HT-29 (cell line): ENCODE measurements at places on chromosomes 13 and 19. TPM values are rescaled to one million over a fixed set of nuclear protein-coding genes. Genes with fewer than 3 reads are reported as not detected.

DNA sequence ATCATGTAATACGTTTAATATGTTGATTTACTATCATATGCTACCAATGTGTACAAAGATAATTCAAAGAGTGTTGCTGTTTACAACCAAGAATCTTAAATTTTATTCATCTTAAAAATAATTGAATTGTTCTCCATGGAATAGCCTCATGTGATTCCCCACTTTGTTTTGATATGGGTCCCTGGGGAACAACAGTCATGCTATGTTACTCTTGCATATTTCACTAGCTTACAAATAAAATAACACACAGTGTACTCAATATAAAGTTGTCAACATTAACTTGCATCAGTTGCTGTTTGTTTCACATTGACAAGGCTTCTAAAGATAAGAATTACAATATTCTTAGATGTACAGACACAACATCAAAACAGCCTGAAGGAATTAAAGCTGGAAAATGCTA lies 2.3 kb downstream of the ENOX1 start:
- DNase-seq: no peak

DNA sequence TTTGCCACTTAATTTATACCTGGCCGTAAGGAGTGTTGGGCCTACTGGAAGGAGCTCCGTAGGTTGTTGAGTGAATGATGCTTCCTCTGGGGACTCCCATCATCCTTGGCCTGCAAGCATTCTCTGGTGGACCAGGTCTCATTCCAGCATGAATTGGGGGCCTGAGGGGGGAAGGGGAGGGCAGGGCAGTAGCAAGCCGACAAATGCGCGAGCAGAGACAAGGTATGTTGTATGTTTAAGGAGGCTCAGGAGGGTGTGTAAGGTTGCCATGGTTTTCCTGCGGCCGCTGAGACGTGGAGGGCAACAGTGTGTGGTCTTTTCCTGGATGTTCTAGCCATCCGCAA lies 749 bp downstream of the ZNF264 start:
- DNase-seq: no peak

The HSPB6 gene
- not detected in 2 replicates for total RNA-seq

The PSPN gene
- total RNA-seq: 0.28 and 0.47 TPM in 2 replicates

The NCAN gene
- not detected in 2 replicates for total RNA-seq

GRCh38 chr19:4488496-4488895 lies 16.4 kb downstream of the HDGFL2 start:
- DNase-seq: no peak

- DNase-seq: no peak
Observed at GRCh38 chr13:28321756-28322155, 173.2 kb downstream of the FLT1 start.
